ENCODE measurements at places on chromosomes 1 and 21.

DNA sequence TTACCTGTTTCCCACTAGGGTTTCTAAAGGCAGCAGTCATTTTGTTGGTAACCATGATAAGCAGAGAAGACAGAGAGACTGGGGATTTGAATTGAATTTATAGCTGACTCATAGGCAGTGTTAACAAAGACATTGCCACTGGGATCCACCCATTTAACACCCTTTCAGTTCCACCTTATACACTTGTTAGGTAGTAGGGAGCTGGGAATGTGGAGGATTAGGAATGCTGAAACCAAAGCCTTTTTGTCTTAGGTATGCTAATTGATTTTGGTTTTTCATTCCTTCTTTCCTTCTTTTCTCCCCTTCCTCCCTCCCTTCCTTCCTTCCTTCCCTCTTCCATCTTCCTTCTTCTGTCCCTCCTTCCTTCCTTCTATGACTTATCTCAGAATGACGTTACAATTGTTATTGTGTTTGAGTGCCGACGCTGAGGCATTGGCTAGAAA is 7.5 kb upstream of the EVI5 start:
- no peak for DNase-seq

GRCh38 chr1:52159033-52159789 is 17.3 kb downstream of the ZFYVE9 start:
- no peak for DNase-seq

GRCh38 chr1:207035877-207036551 is 3.5 kb upstream of the C1orf116 start:
- DNase-seq: no peak

DNA sequence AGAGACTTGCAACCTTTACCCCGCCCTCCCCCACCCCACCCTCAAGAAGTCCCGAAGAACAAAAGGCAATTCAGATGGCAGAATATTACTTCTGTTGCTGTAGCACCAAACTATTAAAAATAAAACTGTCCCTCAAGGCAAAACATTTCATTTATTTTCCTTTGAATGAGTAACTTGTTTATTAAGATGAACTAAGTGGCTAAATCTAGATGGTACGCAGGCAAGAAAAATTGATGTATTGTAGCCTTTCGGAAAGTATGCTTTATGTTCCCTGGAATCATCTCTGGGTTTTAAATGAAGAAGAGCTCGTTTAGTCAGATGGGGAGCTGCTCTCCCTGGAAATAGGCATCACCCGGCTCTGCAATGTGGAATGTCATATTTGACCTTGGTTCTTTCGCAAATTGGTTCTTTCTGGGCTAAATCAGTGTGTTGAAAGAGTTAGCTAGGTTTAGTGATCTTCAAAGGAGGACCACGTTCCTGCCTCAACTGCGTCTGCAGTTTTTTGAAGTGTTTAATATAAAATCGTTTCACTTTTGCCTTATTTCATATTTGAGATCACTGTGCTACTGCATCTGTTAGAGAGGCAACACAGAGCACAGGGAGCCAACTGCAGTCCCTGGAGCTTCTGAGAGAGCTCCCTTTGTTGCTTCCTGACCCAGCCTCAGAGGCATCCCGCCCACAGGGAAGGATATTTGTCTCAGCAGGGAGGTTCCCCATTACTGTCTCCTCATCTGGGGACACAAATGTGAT is 61.8 kb downstream of the KIF26B start:
- DNase-seq: no peak

- peak; percentile 87 for DNase-seq
These were observed 193.8 kb downstream of the ST6GALNAC3 start for GRCh38 chr1:76268341-76268740.

DNA sequence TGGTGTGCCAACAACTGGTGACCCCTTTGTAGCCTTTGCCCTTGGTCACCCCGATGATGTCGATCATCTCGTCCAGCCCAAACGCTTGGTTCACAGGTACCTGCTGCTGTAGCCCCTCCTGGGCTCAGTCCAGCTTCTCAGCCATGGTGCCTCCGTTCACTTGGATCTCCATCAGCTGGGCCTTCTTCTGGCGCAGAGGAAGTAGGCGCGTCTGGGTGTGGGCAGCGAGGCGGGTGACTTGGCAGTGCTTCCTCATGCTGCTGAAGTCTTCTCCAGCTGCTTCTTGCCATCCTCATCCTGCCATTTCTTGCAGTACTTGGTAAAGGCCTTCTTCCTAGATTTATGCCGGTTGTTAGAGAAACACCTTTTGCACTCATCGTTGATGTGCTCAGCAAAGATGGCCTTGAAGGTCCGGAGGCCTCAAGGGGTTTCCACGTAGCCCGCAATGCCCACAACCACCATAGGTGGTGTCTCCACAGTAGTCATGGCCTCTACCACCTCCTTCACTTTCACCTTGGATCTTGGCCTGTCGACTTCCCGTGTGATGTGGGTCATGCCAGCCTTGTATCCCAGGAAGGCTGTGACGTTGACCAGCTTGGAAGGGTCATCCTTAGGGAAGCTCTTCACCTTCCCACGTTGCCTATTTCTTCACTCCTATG is 13.0 kb downstream of the DOP1B start:
- no peak for DNase-seq

DNA sequence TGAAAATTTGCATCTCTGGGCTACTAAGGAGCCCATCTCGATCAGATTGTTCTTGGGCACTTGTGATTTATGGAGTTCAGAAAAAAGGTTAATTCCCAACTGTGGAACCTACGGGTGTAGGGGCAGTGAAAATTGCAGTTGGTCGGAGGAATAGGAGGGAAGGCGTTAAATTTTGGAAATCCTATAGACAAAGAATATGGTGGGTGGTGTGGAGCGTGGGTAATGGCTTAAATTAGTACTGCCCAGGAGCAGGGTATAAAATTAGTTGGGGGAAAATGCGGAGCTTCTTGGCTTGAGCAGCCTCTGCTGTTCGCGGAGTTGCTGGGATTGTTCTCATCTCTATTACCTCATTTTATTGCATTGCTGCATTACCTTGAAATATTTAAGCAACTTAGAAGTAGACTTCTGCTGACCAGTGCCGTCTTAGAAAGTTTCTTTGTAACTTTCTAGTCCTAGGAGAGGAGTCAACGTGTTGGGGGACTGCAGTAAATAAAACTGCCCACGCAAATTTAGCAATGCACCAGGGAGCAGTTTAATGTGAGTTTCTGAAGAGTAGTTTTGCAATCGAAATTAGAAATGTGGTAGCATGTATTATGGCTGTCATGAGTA is 514 bp downstream of the S1PR1 start:
- no peak for DNase-seq

DNA sequence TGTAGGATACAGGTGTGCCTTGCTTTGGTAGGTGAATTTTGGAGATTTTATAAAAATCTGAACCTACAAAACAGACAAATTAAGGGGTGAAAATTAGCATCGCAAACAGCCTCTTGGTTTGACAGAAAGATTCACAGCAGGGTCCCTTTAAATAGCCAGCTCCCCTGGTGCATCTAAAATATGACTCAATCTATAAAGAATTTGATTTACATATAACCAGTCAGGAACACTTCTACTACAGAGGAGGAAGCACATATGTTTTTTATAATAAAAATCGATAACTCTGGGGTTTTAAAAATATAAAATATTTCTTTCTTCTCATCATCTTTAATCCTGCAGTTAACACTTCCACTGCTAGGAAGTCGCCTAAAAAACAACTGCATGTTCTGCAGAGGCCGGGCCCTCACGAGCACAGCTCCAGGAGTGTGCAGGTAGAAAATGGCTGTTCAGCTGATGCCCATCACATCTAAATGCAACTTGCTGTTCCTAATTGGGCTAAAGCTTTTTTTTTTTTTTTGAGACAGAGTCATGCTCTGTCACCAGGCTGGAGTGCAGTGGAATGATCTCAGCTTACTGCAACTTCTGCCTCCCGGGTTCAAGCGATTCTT is 203.4 kb downstream of the HS2ST1 start:
- no peak for DNase-seq

GRCh38 chr1:86756062-86756406 is 51.7 kb downstream of the SH3GLB1 start:
- no peak for DNase-seq

DNA sequence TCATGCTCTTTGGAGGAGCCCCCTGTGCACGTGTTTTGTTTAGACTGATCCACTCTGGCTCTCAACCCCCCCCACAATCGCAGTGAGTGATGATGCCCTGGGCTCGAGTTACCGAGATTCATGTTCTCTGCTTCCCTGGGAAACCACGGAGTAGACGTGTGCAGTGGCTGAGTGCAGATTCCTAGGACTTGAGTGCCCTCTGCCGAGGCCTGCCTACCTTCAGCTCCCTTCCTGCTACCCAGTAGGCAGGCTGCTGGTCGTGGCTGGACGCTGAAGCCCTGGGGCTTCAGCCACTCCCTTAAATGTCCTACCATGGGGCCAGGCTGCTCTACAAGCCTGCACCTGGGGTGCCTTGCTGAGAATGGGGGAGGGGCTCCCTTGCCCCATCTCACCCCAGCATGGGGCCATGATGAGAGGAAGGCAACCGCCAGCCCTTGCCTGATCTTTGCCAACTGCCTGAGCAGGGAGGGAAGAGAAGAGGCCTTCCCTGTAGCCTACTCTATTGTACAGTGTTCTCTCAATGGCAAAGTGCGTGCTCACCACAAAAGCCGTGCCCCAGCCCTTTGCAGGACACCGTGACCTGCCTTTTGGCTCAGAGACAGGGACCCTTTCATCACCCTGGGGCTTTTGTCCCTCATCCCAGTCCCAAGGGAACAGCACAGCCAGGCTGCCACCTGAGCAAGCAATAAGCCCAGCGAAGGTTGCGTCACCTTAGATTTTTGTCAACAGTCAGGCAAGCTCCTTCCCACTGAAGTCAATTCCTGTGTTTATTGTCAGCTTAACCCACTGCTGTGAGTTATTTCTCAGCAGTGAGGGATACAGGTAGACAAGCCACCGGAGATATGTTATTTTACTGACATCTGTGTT is 4.1 kb upstream of the GRIK3 start:
- DNase-seq: peak; percentile 52

GRCh38 chr1:94411237-94411636 is 7.0 kb upstream of the ABCD3 start:
- peak; percentile 65 for DNase-seq

DNA sequence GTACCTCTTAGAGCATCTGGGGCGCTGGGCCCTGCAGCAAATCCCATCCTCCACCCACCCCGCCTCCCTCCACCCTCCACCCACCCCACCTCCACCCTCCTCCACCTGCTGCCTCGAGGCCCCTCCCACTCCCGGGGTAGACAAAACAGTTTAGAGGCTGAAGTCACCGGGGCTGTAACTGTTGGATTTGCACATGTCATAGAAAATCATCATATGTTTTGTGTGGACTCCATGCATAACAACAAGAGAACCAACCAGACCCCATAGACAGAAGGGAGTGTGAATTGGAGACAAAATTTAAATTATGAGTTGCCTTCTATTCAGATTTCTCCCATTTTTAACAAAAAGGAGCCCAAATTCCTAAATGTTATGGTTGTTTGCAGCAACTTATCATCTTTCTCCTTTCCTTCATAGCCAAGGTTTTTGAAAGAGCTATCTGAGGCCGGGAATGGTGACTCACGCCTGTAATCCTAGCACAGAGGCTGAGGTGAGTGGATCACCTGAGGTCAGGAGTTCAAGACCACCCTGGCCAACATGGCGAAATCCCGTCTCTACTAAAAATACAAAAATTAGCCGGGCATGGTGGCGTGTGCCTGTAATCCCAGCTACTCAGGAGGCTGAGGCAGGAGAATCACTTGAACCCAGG is 28.2 kb upstream of the LGALS8 start:
- DNase-seq: no peak

- no peak for DNase-seq
These were observed 126.4 kb downstream of the PLXNA2 start for GRCh38 chr1:208117826-208118225.

- peak; percentile 49 for DNase-seq
These were observed 6.3 kb upstream of the FOXO6 start for GRCh38 chr1:41354956-41355355.

DNA sequence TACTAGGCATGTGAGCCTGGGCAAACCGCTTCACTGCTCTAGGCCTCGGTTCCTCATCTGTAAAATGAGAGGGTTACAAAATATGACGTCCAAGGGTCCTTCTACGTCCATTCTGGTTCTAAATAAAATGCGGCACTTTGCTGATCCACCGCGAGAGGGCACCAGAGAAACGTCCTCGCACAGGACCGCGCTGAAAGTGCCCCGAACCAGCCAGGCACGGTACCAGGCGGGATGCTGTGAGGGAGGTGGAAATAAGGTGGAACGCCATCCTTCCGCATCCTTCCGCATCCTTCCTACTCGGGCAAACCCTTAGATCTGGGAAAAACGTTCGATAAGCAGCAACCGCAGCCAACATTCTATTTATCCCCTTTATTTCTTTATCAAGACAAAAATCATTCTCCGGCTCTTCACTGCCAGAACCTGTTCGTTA is 60.3 kb upstream of the KRTAP19-8 start:
- peak; percentile 90 for DNase-seq

GRCh38 chr1:154334079-154335024 is 9.0 kb downstream of the ATP8B2 start:
- DNase-seq: no peak

DNA sequence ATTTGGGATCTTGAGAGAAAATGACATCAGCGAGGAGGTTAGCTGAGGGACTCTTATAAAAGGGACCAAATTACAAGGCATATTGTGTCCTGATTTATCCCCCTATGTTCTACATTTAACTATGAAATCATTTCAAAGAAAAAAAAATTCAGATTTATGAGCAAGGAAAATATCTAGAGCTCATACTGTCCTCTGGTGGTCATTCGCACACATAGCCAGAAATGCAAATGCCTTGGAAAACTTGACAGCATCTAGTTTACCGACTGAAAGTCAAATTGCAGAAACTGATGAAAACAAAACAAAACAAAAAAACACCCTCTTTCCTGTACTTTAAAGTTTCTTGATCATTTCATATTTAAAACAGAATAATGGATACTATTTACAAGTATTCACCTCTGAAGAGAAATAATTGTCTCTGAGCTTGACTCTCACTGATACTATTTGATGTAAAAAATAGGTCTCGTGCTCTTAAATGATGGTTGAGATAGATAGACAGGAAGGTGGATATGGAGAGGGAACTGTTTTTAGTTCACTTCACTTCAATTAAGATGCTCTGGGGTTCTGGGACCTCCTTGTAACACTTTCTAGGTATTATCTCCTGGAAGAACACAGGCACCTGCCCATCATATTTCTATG is 253.8 kb downstream of the PCP4 start:
- peak; percentile 60 for DNase-seq

- no peak for DNase-seq
These were observed 922.1 kb downstream of the AMY1C start for GRCh38 chr1:104671684-104672353.

GRCh38 chr1:29519108-29519787 is 282.9 kb downstream of the PTPRU start:
- DNase-seq: no peak

GRCh38 chr1:44723496-44724295 is 7.3 kb downstream of the RNU5D-1 start:
- DNase-seq: peak; percentile 89

DNA sequence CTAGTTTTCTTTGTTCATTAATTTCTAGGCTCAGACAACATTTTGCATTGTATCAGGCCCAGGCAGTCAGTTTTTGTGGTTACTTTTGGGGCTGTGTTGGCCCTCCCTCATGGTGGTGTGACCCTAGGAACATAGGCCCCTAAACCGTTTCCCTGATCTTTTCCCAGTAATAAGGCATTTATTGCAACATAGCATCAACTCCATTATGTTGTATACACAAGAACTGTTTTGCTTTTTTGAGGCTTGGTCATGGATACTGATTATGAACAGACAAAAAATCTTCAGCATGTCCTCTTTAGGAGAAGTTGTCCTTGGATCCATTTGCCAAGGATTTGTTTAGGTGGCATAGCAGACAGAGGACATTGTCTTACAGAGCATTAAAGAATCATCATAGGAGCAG is 10.3 kb downstream of the B3GALT2 start:
- no peak for DNase-seq

- DNase-seq: no peak
These were observed 16.0 kb downstream of the LCK start for GRCh38 chr1:32266921-32267591.

Measured in Karpas-422 (cell line).